ENCODE measurements at places on chromosomes 12 and 14. TPM values are rescaled to one million over a fixed set of nuclear protein-coding genes. Genes with fewer than 3 reads are reported as not detected.

DNA sequence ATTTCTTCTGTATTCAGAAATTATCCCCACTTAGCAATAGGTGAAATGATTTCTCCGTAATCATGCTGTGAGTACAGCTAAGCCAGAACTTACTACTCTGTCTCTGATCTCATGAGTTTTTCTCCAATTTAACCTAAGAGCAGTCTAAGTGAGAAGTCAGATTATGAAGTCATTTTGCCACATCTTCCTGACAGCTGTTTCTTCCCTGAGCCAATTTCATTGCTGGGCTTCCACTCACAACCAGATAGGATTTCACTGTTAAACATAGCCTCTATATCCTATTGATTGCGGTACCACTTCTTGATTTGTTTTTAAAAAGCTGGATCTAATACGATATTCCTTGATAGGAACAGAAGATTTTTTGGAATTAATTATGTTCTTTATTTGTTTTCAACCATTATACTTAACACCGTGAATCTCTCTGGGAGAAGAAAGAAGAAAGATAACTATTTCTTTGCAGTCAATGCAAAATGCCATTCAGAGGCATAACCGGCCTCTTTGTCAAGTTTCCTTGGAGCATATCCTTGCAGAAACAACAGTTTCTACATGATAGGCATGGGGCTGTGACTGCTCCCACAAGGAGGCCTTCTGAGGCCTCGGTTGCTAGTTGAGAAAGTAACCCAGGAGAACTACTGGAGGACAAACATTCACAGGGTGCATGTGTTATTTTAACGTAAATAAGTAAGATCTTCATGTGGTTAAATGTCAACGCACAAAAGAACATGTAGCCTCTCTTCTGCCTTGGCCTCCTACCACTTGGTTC lies 212.2 kb downstream of the NPAS3 start:
- peaks cover 1% of the 10 kb centered on the region for H3K4me1 ChIP-seq
- H3K27ac ChIP-seq = no peak overlapping the region
- H3K36me3 ChIP-seq = no peaks in the 10 kb centered on the region
- DNase-seq = no peak
- H3K4me3 ChIP-seq = no peak overlapping the region
- no peaks in the 10 kb centered on the region for H3K27me3 ChIP-seq

- H3K4me1 ChIP-seq = peaks cover 4% of the 10 kb centered on the region
- H3K27ac ChIP-seq = no peak overlapping the region
- no peak overlapping the region for H3K4me3 ChIP-seq
- no peaks in the 10 kb centered on the region for H3K36me3 ChIP-seq
- H3K27me3 ChIP-seq = no peaks in the 10 kb centered on the region
These were observed 383.0 kb downstream of the LRIG3 start for GRCh38 chr12:58537278-58537677.

GRCh38 chr14:89422952-89423345 lies 5.9 kb upstream of the FOXN3 start:
- DNase-seq = no peak
- H3K4me3 ChIP-seq = no peak overlapping the region
- H3K36me3 ChIP-seq = no peaks in the 10 kb centered on the region
- H3K27ac ChIP-seq = no peak overlapping the region
- peaks cover 8% of the 10 kb centered on the region for H3K4me1 ChIP-seq
- no peaks in the 10 kb centered on the region for H3K27me3 ChIP-seq

DNA sequence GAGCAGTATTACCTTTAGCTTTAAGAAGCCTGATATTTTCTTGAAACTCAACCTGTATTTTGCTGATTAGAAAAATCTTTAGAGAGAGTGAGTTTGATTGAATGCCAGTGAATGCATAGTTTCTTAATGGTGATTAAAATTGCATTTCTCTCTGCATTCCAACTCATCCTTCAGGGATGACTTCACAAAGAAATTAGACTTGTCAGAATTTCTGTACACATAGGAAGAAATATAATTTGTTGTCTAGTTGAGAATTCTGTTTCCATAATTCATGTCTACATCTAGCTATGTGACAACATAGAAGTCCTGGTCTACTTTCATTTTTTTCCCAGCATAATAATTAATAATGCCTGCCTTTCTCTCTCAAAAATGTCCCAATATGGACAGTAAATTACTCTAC lies 136.6 kb downstream of the OTOGL start:
- H3K4me1 ChIP-seq = peaks cover 5% of the 10 kb centered on the region
- no peak for DNase-seq
- H3K27ac ChIP-seq = no peak overlapping the region

- H3K4me3 ChIP-seq = no peak overlapping the region
- DNase-seq = no peak
These were observed 181.1 kb downstream of the ESR2 start for GRCh38 chr14:64112867-64113678.

DNA sequence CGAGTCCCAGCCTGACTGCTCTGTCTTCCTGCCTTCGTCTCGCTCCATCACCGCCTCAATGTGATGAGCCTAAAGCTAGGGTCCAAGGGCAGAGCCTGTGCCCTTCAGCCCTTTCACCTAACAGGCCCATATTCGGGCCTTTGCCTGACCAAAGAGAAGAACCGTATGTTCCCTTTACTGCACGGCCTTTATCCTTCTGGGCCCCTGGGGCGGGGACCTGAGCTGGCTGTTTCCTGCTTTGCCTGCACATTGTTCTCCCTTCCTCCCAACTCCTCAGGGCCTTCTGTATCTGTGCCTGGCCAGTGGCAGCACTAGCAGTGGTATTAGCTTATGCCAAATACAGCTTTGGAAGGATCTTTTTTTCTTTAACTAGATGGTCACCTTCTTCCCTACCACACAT lies 8.5 kb upstream of the MYL6B start:
- no peak for DNase-seq
- no peak overlapping the region for H3K4me3 ChIP-seq

DNA sequence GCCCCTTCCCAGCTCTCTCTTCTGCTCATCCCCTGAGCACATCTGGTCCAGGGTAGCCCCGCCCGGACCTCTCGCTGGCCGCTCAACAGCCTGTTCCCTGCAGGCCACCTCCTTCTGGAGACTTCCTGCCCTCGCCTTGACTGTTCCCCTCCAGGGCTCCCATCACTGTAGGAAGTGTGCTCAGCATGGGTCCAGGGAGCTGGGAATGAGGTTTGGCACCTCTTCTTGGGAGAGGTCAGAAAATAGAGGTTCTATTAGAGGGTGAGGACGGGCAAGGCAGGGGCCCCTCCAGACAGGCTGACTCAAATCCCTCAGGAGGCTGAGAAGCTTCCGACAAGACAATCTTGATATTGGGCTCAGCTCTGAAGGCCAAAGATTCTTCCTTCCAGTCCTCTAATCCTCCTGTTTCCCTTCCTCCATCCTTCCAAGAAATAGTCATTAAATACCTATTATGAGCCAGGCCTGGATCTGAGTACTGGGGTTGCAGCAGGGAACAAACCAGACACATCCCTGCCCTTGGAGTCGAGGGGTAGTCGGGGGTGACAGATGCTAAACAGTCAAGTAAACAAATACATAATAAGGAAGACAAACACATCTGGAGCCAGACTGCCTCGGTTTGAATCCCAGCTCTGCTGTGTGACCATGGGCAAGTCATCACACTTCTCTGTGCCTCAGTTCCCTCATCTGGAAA lies 30.6 kb downstream of the CMKLR1 start:
- H3K4me3 ChIP-seq = no peak overlapping the region
- no peaks in the 10 kb centered on the region for H3K36me3 ChIP-seq
- H3K27me3 ChIP-seq = no peaks in the 10 kb centered on the region
- peaks cover 8% of the 10 kb centered on the region for H3K4me1 ChIP-seq
- no peak overlapping the region for H3K27ac ChIP-seq

DNA sequence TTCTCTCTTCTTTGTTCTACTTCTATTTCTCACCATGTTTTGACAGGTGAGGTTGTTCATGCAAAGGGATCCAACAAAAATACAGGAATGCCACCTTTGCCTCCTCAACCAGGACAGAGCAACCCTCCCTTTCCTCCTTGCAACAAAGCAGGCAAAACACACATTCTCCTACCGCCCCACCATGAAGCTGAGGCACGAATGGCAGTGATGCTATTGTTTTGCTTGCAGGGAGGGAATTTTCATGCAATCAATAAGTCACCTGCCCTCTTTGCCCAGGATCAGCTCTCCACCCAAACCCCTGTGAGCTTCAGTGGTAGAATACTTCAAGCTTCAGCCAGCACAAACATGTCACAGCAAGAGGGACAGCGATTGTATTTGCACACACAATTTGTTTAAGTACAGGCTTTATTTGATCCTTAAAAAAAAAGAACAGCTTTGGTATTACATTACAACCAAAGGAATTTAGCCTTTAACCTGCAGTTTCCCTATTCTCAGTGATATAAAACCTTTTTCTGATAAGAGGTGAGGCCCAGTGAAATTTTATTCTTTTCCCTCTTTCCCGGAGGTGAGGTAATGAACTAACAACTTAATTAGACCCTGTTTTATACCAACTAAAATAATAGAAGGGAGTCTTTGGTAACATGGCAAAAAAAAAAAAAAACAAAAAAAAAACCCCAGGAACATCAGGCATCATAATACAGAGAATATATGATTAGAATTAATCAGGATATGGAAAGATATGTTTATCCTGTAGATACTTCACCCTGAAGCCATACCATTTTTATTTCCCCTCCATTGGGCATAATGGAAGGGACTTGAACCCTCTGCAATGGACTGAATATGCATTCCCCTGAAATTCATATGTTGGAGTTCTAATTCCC lies 87.0 kb upstream of the EEA1 start:
- H3K27ac ChIP-seq = no peak overlapping the region
- H3K27me3 ChIP-seq = no peaks in the 10 kb centered on the region
- H3K4me3 ChIP-seq = no peak overlapping the region
- DNase-seq = peak; percentile 11
- peaks cover 7% of the 10 kb centered on the region for H3K4me1 ChIP-seq

DNA sequence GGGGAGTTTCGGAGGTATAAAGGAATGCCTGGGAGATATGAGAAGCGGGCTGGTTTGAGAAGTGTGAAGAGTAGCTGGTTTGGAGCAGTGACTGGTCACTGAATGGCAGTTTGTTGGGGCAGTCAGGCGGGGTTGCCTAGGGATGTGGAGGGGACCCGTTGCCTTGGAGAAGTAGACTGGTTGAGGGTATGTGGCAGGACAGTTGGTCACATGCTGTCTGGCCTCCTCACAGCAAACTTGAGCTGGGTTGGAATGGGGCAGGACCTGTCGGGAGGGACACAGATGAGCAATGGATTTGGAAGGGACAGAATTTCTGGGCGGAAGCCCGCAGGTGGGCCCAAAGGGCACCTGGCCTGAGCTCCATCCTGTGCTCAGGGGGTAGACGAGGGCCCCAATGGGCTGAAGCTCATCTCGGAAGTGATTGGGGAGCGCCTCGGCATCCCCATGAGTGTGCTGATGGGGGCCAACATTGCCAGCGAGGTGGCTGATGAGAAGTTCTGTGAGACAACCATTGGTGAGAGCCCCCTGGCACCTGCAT lies 2.2 kb downstream of the GPD1 start:
- no peaks in the 10 kb centered on the region for H3K27me3 ChIP-seq
- no peak overlapping the region for H3K27ac ChIP-seq
- no peaks in the 10 kb centered on the region for H3K36me3 ChIP-seq
- H3K4me1 ChIP-seq = peaks cover 23% of the 10 kb centered on the region
- no peak for DNase-seq

- no peak for DNase-seq
- H3K27me3 ChIP-seq = no peaks in the 10 kb centered on the region
- no peaks in the 10 kb centered on the region for H3K4me1 ChIP-seq
- H3K36me3 ChIP-seq = no peaks in the 10 kb centered on the region
- H3K4me3 ChIP-seq = no peak overlapping the region
These were observed 84.0 kb downstream of the ACTN1 start for GRCh38 chr14:68894802-68895703.

DNA sequence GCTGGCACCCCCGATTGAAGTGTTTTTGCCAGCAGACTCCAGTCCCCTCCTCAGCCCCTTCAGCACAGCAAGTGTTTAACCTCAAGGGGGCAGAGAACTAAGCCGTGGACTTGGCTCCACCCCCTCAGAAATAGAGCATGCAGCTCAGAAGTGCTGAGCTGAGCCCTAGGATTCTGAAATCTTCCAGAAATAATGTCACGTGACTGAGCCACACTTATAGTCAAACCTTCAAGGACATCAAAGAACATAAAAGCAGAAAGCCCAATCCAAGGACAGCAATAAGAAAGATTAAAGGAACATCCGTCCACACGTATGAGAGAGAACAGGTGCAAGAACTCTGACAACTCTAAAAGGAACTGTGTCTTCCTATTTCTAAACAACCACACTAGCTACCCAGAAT lies 317.7 kb upstream of the LRFN5 start:
- no peaks in the 10 kb centered on the region for H3K36me3 ChIP-seq
- no peak overlapping the region for H3K4me3 ChIP-seq
- H3K4me1 ChIP-seq = no peaks in the 10 kb centered on the region
- DNase-seq = no peak

DNA sequence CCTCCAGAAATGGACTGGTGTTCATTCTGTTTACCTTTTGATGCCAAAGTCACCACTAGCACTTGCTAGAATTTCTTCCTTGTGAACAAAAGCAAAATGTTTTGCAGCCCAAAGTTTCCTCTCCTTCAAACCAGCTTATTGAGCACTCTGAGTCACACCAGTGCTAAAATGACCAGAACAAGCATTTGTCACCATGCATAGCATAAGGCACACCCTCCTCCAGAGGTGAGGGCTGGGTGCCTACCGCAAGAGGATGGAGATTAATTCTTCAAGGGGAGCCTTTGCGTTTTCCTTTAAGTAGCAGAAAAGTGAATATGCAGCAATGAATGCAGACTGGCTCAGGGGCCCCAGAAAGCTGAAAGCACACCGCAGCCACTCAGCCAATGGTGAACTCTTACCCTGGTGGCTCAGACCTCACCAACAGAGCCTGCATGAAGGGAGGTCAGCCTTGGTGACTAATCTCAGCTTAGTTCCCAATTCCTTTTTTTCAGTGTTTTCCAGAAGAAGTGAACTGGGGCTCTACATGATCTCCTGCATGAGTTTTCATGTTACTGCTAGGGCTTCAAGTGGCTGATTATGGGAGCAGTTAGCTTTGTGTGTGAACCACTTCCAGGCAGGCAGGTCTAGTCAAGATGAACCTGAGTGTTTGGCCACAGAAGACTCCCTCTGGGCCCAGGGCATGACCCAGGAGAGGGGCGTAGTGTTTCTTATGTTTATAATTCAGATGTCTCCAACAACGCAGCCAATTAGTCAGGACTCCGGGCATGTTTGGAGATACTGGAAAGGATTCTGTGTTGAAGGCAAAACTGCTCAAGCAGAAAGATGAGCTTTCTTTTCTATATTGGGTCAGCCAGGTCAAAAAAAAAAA lies 96.3 kb downstream of the PAX9 start:
- no peak overlapping the region for H3K27ac ChIP-seq
- H3K36me3 ChIP-seq = no peaks in the 10 kb centered on the region
- DNase-seq = no peak
- H3K27me3 ChIP-seq = no peaks in the 10 kb centered on the region

- H3K4me1 ChIP-seq = no peaks in the 10 kb centered on the region
- H3K27me3 ChIP-seq = no peaks in the 10 kb centered on the region
- H3K27ac ChIP-seq = no peak overlapping the region
- H3K36me3 ChIP-seq = no peaks in the 10 kb centered on the region
- H3K4me3 ChIP-seq = no peak overlapping the region
- DNase-seq = no peak
These were observed 72.9 kb upstream of the FOXN3 start for GRCh38 chr14:89489761-89490437.

The DEPDC4 gene
- 8.3 TPM for total RNA-seq

The NRIP2 gene
- 0.65 TPM for total RNA-seq

The HOXC11 gene
- not detected for total RNA-seq

The FAM90A1 gene
- total RNA-seq = not detected

The CCND2 gene
- 103 TPM for total RNA-seq

The OASL gene
- total RNA-seq = not detected
